Fibroblast of the conjunctiva (primary cell): ENCODE measurements at places on chromosomes 11 and 22.
A peak's percentile ranks its signal among the peaks of the same experiment; 100 is the strongest.

DNA sequence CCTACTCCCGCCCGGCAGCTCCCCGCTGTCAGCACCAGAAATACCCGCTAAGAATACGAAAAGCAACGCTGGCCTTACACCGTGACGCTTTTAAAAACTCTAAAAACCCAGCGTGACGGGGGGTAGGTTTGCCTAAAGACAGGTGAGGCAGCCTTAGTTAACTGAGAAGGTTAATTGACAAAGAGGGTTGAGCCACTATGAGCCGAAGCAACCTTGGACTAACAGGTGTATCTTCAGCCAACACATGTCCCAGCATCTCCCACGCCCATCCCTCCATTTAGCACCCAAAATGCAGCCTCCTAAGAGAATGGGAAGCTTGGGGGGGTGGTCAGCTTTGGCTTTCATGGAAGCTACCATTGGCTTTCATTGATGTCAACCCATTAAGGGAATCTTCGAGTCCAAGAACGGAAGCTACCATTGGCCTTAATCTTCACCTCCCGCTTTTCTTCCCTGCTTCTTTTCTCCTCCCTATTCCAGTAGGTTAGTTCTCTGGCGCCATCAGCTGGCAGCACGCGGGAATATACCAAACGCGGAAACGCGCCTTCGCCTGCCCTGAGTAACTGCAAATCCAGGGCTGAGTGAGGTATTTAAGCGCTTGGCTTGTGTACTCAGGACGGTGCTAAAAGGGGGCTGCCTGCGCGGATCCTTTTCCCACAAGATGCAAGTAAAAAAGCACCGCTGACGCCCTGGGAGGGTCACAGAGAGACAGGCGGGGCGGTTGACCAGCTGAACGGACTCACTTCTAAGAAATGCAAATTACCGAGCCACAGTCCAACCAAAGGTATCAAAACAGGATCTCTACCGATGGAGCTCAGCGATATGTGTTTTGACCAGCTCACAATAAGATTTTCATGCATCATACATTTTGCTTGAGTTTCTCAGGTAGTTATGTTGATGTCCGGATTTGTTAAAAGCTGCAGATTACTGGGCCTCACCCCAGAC, 38.5 kb upstream of the GLYATL1 start:
- DNase-seq, result peak; percentile 60

DNA sequence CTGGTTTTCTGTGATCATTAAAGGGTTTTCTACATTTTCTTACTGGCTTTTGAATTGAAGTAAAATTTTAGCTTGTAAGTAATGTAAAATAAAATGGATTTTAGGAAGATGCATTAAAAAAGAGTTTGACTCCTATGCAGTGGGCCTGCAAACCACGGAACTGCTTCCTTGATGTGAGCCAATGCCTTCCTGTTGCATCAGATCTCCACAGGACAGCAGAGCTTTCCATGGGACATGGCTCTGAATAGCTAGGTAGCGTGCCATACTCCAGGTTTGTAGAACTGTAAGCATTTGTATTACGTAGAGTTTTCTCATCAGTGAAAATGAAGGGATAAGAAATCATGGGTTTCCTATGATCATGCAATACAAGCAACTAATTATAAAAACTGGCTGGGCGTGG, 133.4 kb downstream of the SWAP70 start:
- no peak for DNase-seq

- no peak for DNase-seq
Measured at GRCh38 chr11:75526192-75526541, 426 bp upstream of the GDPD5 start.

- no peak for DNase-seq
Measured at GRCh38 chr11:66637557-66638176, 836 bp upstream of the RBM4 start.

DNA sequence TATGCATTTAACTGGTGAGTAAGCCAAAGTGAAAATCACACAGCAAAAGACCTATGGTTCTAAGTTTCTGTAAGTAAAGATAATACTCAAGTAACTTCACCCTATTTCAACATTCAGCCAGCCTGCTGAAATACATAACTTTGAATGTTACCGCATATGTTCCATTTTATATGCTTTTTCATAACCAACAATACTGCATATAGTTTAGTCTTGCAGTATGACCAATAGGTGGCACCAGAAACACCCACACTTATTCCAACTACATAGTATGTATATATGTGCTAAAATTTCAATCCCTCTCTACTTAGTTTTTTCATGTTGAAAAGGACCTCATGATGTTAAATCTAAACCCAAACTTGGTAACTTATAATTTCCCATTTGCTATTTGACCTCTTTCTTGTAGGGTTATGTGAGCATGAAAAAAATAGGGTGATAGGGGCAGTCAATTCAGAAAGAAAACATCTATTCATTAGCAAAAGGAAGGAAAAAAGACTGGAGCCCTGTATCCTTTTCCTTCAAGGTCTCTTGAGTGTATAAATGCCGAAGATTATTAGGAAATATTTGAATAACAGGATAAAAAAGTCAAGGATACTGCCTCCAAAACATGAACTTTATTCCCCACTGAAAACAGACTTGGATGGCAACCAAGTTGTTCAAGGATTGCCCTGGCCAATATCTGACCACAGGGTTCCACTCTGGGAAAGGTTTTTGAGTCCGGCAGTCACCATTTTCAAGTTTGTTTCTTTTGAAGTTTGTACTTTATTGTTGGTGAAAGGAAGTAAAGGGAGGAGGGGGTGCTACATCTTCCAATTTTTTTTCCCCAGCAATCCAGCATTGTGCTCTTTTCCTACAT, 23.8 kb upstream of the FZD4 start:
- DNase-seq, result peak; percentile 38

DNA sequence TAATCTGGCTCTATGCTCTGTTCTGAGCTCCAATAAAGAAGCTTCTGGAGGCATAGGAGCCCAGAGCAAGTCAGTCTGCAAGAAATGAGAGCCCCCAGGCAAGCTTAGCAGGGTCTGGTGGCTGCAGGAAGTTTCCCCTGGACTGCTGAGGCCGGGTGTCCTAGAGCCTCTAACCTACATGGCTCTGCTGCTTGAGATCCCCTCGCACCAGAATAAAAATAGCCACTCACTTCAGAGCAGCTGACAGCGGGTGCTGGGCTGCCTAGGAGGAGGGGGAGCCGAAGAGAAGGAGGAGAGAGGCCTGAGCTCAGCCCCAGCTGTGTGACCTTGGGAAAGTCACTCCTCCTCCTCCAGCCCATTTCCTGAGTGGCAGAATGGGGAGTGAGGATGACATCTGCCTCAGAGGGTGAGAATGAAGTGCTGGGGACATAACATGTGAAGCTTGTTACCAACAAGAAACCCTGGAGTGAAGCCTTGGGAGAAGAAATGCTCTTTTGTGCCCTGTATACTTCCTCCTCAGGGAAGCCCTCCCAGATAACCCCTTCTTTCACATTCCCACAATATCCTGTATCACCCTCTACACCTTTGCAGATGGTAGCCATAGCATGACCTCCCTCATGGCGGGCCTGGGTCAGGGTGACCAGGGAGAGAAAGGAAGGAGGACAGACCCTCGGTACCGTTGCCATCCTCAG, 3.6 kb upstream of the INPP5J start:
- no peak for DNase-seq

GRCh38 chr11:69854713-69855112, 35.5 kb upstream of the FGF3 start:
- DNase-seq, result no peak

DNA sequence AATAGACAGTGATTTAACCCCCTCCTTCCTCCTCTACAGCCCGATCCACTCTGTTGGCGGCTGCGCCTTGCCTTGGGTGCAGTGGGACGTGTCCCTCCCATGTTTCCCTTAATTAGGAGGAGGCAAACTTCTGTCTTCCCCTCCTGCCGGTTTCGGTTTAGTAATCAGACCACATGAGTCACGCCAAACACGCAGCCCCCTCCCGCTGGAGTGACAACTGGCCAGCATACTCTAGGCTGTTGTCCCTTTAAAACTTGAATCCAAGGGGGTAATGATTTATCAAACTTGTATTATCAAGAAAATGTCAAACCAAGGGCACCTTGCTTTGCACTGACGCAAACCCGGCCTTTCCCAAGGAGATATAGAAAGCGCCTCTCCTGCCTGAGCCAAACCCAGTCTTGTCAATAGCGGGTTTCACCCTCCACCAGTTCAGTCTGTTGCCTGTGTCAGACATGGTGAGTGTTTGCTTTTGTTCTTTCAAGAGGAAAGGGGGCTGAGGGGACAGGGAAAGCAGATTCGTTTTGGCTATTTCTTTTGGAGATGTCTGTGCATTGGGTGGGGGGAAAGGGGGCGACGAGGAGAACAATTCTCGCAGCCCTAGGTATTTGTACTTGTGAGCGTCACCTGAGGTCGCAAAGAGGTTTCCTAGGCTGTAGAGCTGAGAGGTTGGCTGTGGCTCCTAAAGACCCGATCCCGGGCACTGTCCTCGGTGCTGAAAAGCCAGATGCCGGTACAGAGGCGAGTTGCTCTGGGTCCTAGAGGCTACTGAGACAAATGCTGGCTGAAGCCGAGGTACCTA, at the start of gene SLC6A5:
Gene SLC6A5, plus strand, starts transcription at position 388 of the 799 bp plus-strand sequence. Its CDS starts 65 bp downstream, at position 453.
- no peak for DNase-seq

DNA sequence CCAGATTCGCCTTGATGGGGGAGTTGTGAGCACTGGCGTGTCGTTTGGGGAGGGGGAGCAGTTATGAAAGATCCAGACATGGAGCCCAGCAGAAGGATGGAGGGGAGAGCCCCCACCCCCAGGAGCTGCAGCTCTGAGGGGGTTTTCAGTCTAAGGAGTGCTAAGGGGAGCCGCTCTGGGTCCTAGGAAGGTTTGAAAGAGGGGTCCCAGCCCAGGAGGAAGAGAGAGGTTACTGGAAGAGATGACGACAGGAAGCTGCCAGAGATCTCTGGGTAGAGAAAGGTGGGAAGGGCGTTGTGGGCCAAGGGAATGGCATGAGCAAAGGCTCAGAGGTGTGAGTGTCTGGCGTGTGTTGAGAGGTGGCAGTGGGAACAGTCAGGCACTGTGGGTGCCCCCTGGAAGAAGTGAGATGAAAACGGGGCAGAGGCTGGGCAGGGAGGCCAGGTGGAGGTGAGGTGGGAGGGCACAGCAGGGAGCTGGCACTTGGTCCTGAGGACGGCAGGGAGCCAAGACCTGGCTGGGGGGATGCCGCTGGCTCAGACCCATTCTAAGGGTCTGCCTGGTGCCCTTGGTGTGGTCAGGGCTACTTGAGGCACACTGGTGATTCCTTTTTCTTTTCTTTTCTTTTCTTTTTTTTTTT, 1.8 kb downstream of the MGAT3 start:
- no peak for DNase-seq

GRCh38 chr11:117144477-117145392, 648 bp downstream of the PAFAH1B2 start:
- DNase-seq, result no peak

- peak; percentile 85 for DNase-seq
Measured at GRCh38 chr11:6693342-6694228, 10.4 kb upstream of the MRPL17 start.

GRCh38 chr11:60762851-60763691, 6.4 kb downstream of the MS4A15 start:
- no peak for DNase-seq

GRCh38 chr11:32374261-32374711, 61.1 kb downstream of the WT1 start:
- no peak for DNase-seq

DNA sequence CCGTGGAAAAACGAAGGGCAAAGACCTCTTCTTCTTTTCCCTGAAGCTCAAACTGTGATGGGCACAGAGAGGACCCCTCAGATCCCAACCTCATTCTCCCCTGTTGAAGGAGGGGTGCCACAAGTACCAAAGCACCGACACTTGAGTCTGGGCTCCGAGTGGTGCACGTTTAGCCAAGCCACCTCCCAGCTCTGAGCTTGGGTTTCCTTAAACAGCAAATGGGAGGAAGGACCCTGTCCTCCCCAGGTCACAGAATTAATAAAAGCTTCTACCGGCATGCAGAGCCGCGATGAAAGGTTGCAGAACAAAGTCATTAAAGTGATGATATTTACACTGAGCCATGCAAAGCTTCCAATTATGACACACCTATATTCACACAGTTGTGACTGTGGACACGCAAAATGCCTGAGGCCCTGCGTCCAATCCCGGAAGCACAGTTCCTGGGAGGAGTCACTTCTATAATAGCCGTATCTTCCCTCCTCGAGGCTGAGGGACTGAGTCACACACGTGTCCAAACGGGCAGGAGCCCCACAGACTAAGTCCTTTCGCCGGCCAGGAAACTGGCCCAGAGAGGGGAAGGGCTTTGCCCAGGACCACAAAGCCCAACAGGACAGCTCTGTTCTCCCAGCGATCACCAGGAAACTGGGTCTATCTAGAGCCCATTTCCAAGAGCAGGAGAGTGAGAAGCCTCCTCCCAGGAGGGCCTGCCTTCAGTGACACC, 922 bp upstream of the CSNK1E start:
- DNase-seq, result peak; percentile 60

DNA sequence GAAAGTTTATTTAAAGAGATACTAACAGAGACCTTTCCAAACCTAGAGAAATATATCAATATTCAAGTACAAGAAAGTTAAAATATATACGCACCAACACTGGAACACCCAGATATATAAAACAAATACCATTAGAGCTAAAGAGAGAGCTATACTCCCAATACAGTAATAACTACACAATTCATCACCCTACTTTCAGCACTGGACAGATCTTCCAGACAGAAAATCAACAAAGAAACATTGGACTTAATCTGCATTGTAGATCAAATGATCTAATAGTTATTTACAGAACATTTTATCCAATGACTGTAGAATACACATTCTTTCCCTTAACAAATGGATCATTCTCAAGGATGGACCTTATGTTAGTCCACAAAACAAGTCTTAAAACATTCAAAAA, 311.9 kb downstream of the METTL15 start:
- DNase-seq, result no peak

- no peak for DNase-seq
Measured at GRCh38 chr11:2377511-2378443, 667 bp downstream of the CD81 start.

DNA sequence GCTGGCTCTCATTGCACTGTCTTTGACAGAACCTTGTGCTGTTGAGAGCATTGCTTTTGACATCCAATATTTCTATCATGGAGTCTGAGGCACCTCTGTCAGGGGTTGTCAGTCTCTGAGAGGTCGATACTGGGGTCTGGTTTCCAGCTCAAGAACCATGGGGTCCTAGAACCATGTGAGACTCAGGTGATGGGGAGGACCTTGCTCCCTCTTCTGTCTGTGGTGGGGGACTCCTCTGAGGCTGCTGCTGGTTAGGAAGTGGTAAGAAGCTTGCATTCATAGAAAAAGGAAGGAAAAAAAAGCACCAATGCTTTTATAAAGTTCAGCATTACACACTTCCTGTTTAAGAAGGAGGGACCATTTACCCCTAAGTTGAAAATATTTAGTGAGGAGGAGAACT, 91.8 kb upstream of the CD44 start:
- no peak for DNase-seq

GRCh38 chr11:8068605-8069221, 12.3 kb upstream of the TUB start:
- peak; percentile 56 for DNase-seq

GRCh38 chr22:45240104-45240809, 437 bp downstream of the KIAA0930 start:
- no peak for DNase-seq

GRCh38 chr11:62337303-62338181, at the start of gene ASRGL1:
Gene ASRGL1 (plus strand): TSS chr11:62337448. CDS start chr11:62337978, 530 bp downstream.
- peak; percentile 10 for DNase-seq
